Stimulated activated CD8-positive, alpha-beta memory T cell treated with anti-CD3 and anti-CD28 coated beads, Interleukin-2, amount 100 ng/mL, for 1 hour (primary cell): ENCODE measurements at places on chromosomes 3 and 15.

DNA sequence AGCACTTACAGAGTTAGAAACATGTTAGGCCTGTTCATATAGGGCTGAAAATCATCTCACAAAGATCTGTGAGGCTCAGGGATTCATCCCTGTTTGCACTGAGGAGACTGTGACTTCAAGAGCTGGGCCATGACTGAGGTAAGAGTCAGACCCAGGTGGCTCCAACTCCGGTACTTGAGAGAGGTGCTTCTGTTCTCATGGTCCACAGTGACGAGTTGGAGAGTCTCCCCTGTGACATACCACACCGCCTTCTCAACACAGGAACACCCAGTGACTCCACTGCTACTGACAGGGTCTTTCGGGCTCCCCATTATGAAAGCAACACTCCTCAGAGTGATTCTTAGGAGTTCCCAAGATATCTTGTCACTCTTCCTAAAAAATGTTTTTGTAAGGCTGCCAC lies 27.4 kb downstream of the FSTL1 start:
- DNase-seq, result no peak

- no peak for DNase-seq
Observed at GRCh38 chr3:134312873-134313846, 61.1 kb downstream of the AMOTL2 start.

DNA sequence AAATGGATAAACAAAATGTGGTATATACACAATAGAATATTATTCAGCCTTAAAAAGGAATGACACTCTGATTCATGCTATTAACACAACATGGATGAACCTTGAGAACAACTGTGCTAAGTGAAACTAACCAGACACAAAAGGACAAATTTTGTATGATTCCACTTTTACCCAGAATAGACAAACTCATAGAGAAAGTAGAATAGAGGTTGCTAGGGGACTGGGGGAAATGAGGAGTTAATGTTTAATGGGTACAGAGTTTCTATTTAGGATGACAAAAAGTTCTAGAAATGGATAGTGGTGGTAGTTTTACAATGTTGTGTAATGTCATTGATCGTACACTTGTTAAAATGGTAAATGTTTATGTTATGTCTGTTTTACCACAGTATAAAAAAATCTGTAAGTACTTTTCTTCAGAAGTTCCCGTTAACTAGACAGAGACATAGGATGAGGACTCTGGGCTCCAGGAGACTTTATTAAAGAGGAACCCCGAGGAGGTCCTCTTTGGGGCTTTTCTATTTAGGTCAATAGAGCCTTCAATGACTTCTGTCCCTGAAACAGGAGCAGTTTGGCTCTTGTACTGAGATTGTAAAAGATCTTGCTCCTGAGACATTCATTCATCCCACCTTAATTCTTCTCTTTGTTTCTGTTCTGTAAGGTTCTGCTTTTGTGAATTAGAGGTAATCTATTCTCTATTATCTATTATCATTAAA lies 24.5 kb downstream of the ABHD6 start:
- no peak for DNase-seq

DNA sequence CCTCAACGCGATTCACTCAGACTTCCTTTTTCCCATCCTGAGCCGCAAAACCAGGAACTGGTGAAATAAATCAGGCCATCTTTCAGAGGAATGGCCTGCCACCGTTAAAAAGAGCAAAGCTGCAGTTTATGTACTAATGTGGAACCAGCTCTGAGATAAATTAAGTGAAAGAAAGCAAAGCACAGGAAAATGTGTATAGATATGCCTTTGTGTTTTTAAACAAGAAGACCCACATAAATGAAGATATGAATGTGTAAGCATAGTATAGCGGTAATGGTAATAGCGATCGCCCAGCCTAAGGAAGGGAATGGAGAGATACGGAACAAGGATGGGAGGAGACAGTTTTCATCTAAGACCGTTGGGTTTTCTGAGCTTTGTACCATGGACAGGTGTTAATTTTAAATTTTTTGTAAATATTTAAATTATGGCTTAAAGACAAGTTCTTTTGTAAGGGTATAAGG lies 30.8 kb upstream of the RPN1 start:
- no peak for DNase-seq

GRCh38 chr3:150737874-150738679 lies 24.9 kb downstream of the SIAH2 start:
- DNase-seq, result no peak
